GM12865 (cell line): ENCODE measurements at places on chromosomes 3 and 15.
A peak's percentile ranks its signal among the peaks of the same experiment; 100 is the strongest.

DNA sequence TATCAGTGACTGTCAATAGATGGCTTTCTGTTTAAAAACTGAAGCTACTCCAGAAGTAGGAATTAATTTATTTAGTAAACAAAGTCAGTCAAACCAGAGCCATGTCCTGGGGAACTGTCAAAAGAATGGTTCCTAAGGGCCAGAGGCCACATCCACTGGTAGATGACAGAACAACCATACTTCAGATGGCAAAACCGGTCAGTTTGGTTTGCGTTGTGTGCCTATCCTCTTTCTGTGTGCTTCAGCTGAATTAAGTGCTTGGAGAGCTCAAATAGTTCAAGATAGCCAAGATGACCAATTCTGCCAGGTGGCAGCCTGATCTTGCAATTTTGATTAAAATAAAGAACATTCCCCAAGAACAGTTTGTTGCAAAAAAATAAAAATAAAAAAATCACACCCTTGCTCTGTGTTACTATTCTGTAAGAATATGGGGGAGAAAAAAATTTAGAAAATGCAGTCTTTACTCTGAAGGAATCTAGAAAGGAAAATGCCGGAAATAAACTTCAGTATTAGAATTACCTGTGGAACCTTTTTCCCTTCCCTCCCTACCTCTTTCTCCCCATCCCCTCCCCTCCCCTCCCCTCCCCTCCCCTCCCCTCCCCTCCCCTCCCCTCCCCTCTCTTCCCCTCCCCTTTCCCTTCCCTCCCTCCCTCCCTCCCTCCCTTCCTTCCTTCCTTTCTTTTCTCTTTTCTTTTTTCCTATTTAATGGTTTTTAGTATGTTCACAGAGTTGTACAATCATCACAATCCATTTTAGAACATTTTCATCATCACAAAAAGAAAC, 2.5 kb downstream of the MAP3K13 start:
- DNase-seq: no peak

DNA sequence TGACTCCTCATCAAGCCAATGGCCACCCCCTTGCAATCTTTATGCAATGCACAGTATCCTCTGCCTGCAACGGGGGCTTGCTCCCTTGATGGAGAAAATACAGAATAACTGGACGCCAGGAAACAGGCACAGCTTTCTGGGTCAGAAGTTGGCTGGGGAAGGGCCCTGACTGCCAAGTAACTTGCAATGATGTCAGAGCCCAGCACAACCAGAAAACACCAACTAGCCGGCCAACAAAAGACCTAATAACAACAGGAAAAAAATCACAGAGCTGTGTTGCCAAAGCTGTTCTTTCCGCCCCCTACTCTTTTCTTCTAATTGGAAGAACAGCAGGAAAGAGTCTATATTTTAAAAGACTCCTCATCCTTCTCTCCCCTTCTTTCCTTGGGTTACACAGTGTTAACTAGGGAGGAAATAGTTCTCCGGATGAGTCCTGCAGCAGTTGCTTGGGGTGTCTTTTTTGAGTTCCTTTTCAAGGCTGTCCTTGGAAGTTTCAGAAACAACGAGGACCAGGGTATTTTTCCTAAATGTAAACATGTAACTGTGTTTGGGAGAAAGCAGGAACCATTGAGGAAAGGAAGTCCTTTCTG, 1.4 kb upstream of the SEMA6D start:
- DNase-seq: no peak

DNA sequence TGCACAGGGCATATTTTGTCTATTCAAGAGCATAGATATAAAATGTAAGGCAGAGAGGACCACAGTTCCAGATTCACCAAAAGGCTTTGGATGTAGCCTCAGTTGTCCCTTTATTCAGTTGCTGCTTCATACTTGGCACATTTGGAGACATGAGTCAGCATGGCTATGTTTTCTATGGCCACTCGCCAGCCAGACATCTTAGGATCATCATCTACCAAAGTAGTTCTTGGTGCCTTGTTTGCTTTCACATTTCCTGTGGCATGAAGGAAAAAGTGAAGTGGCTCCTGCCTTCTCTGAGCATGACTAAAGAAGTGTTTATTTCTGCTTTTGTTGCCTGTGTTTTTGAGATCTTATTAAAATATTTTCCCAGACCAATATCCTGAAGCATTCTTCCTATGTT, 7.2 kb downstream of the SUSD5 start:
- DNase-seq: no peak

- peak; percentile 24 for DNase-seq
Measured at GRCh38 chr3:7209098-7209497, 348.2 kb downstream of the GRM7 start.

DNA sequence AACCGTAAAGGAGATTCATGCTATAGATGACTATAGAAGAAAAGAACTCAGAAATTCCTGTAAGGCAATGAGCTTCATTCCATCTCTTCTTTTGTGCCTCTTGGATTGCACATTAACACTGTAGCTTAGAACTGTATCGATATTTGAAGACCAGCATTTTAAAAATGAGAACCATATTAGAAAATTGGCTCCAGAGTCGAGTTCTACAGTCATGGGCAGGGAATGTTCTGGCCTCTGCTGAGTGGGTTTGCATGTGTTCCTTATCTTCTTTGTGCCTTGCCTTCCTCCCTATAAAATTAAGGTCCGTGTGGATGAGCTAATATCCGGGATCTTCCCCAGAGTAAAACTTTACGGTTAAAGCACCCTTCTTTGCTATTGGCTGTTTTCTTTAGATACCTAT, 77.4 kb upstream of the PLCL2 start:
- DNase-seq: no peak

GRCh38 chr15:61227269-61227949, 1.7 kb downstream of the RORA start:
- no peak for DNase-seq

DNA sequence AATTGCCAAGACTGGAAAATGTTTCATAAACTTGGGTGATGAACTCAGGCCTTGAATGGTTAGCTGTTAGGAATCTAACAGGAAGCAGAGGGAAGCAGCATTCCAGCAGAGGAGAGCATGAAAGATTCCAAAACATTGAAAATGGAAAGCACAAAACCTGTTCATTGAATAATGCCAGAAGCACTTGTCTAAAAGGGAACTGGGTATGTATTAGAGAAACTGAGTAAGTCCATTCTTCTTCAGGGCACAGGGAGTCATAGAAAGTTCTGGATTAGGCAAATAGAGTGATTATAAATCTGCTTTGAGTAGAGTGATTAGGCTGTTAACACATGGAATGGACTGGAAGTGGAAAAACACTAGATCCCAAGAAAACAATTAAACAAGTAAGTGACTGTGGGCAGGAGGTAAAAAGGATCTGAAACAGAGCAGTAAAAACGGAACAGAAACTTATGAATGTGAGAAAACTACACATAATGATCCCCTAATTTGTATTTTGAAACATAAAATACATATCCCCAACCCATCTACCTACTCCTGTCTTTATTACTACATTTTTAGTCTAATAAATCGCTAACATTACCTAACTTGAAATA, 343.4 kb downstream of the TBC1D5 start:
- DNase-seq: peak; percentile 45

GRCh38 chr15:60589728-60590127, 110.8 kb upstream of the ICE2 start:
- DNase-seq: no peak

DNA sequence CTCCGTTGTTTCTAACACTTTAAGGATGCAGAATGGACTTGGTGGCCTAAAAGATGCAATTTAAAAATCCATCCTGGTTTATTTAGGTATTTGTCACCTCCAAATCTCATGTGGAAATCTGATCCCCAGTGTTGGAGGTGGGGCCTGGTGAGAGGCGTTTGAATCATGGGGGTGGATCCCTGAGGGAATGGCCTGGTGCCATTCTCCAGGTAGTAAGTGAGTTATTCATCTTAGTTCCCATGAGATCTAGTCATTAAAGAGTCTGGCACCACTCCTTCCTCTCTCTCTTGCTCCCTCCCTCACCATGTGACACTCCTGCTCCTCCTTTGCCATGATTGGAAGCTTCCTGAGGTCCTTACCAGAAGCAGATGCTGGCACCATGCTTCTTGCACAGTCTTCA, 339.1 kb downstream of the NTRK3 start:
- no peak for DNase-seq

DNA sequence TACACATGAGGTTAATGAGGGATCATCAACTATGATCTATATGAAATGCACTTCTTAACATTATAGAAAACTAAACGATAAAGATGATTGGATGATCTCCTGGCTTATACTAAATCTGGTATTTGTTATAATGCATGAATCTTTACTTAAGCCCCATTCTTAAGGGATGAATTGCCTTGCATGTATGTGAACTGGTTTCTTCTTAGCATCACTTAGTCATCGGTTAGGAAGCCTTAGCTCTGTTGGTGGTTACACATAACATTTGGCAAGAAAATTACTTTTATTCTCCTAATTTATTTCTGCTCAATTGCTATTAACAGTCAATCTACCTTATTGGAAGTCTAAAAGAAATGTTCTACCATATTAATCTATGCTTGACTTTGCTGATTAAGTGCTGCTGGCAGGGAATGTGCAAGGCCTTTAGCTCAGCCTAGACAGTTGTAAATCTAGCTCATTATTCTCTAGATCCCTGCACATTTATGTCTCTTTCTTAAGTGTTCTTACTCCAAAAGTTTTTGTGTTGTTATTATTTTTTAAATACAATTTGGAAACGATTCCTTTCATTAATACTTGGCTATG, 356.0 kb downstream of the ZPLD1 start:
- DNase-seq: no peak

- peak; percentile 26 for DNase-seq
Measured at GRCh38 chr3:144771381-144771870, 799.8 kb downstream of the DIPK2A start.

GRCh38 chr15:36066757-36067156, 512.7 kb upstream of the CDIN1 start:
- DNase-seq: no peak

GRCh38 chr15:22257047-22258008, 177.0 kb downstream of the OR4M2 start:
- DNase-seq: no peak

GRCh38 chr3:145578471-145578870, 582.5 kb downstream of the PLOD2 start:
- no peak for DNase-seq

DNA sequence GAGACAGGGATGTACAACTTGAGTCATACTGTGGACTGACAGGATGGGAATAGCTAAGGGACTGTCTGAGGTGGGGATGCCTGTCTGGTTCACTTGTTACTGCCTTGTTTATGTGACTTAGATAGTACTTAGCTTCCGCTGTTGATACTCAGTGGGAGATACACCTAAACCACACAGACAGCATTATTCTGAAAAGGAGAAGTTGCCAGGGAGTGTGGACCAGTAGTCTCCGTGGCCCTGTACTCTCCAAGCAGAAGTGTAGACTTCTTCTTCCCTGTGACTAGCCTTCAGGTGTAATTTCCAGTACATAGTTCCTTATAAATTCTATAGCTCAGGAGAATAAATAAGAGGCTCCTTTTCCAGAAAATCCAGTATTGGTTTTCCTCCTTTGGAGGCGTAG, 5.1 kb downstream of the HIGD2B start:
- DNase-seq: no peak

GRCh38 chr3:57596495-57597126, 533 bp downstream of the ARF4 start:
- peak; percentile 68 for DNase-seq
